ENCODE measurements at places on chromosomes 12 and 14. TPM values are rescaled to one million over a fixed set of nuclear protein-coding genes. Genes with fewer than 3 reads are reported as not detected.

GRCh38 chr14:81309511-81309910 lies 88.8 kb upstream of the GTF2A1 start:
- H3K27me3 ChIP-seq, result peaks cover 5% of the 10 kb centered on the region
- no peaks in the 10 kb centered on the region for H3K36me3 ChIP-seq
- H3K27ac ChIP-seq, result no peak overlapping the region
- no peaks in the 10 kb centered on the region for H3K4me1 ChIP-seq

Gene HOXC13
- not detected for total RNA-seq

DNA sequence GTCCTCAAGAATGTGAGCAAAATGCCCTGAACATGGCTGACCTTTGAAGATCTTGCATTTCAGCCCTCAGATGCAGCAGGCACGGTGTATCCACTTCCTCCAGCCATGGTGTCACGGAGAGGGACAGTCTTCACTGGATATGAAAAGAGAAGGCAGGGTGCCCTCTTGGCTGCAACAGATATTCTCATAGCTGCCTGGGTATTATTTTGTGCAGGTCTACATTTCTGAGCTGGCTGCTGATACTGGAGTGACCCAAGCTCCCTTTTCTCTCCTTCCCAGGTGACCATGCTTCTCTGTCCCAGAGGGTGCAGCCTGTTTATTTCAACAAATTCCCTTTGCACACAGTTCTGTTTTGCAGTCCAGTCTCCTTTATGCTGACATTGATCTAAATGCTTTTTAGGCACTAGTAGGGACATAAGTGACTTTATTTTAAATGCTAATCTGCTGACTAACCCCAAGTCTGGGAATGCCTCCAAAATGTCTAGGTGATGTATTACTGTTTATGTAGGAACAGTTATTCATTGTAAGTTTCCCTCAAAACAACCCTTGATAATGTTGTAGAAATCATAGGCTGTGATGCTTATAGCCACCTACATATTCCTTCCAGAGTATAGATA lies 17.4 kb upstream of the PYGL start:
- H3K27ac ChIP-seq, result peak overlapping the region; percentile 86
- peak overlapping the region; percentile 61 for H3K4me3 ChIP-seq
- H3K36me3 ChIP-seq, result no peaks in the 10 kb centered on the region

- no peaks in the 10 kb centered on the region for H3K36me3 ChIP-seq
- DNase-seq, result no peak
- H3K27me3 ChIP-seq, result peaks cover 6% of the 10 kb centered on the region
- no peak overlapping the region for H3K4me3 ChIP-seq
- no peaks in the 10 kb centered on the region for H3K4me1 ChIP-seq
- no peak overlapping the region for H3K27ac ChIP-seq
These were observed 791.5 kb upstream of the MGAT4C start for GRCh38 chr12:87047691-87048090.

DNA sequence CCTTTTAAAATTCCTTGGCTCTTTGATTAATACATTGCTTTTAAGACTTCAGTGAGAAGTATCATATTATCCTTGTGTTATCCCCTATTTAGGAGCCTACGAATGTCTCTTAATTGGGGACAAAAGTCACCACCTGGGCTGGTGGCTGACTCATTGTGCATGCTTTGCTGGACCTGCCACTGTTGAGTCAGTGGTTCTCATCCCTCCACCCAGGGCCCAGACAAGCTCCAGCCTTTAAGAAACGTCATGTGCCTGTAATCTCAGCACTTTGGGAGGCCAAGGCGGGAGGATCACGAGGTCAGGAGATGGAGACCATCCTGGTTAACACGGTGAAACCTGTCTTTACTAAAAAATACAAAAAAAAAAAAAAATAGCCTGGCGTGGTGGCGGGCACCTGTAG lies 57.9 kb downstream of the OTX2 start:
- H3K27ac ChIP-seq, result no peak overlapping the region
- H3K36me3 ChIP-seq, result no peaks in the 10 kb centered on the region
- H3K4me1 ChIP-seq, result no peaks in the 10 kb centered on the region
- no peak overlapping the region for H3K4me3 ChIP-seq
- H3K27me3 ChIP-seq, result peaks cover 15% of the 10 kb centered on the region
- DNase-seq, result no peak

- H3K27me3 ChIP-seq, result no peaks in the 10 kb centered on the region
- peaks cover 3% of the 10 kb centered on the region for H3K4me1 ChIP-seq
- no peaks in the 10 kb centered on the region for H3K36me3 ChIP-seq
- DNase-seq, result no peak
These were observed 234.8 kb downstream of the DUSP6 start for GRCh38 chr12:89117448-89118034.

GRCh38 chr12:26128168-26128567 lies 3.3 kb upstream of the BHLHE41 start:
- H3K4me3 ChIP-seq, result no peak overlapping the region
- peaks cover 16% of the 10 kb centered on the region for H3K27me3 ChIP-seq
- no peaks in the 10 kb centered on the region for H3K36me3 ChIP-seq
- DNase-seq, result no peak
- peaks cover 26% of the 10 kb centered on the region for H3K4me1 ChIP-seq

Gene RNASE1
- total RNA-seq, result 0.72 TPM

Gene CSRNP2
- 40.5 TPM for total RNA-seq

Gene LALBA
- not detected for total RNA-seq

- peaks cover 8% of the 10 kb centered on the region for H3K4me1 ChIP-seq
- H3K27ac ChIP-seq, result no peak overlapping the region
- no peak overlapping the region for H3K4me3 ChIP-seq
- H3K27me3 ChIP-seq, result no peaks in the 10 kb centered on the region
These were observed 176.2 kb upstream of the NOVA1 start for GRCh38 chr14:26773906-26774593.

Gene SOX5
- total RNA-seq, result 16.2 TPM

Data from chondrocyte (in vitro differentiated cells).